ENCODE measurements at places on chromosomes 4 and X. TPM values are rescaled to one million over a fixed set of nuclear protein-coding genes. Genes with fewer than 3 reads are reported as not detected.

GRCh38 chrX:31604629-31605221, 532.9 kb upstream of the FTHL17 start:
- H3K27me3 ChIP-seq: no peaks in the 10 kb centered on the region
- H3K36me3 ChIP-seq: no peaks in the 10 kb centered on the region
- H3K27ac ChIP-seq: no peak overlapping the region
- DNase-seq: no peak
- H3K4me1 ChIP-seq: no peaks in the 10 kb centered on the region
- no peak overlapping the region for H3K4me3 ChIP-seq

GRCh38 chr4:15682242-15683142, 865 bp downstream of the FAM200B start:
- H3K27me3 ChIP-seq: no peaks in the 10 kb centered on the region
- no peak for DNase-seq
- H3K4me1 ChIP-seq: peaks cover 27% of the 10 kb centered on the region
- H3K27ac ChIP-seq: peak overlapping the region; percentile 87
- peak overlapping the region; percentile 68 for H3K4me3 ChIP-seq

DNA sequence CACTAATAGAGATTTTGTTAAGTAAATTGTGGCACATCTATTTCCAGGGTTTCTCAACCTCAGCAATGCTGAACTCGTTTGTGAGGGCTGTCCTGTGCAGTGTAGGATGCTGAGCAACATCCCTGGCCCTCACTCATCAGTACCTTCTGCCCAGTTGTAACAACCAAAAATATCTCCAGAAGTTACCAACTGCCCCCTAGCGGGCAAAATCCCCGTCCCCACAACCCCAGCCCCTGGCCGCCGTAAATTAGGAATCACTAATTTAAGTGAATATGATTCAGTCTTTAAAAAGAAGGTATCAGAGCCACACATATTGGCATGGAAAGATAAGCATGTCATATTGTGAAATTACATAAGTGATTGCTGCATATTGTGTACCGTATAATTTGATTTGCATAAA, 123.4 kb downstream of the ASB9 start:
- H3K27ac ChIP-seq: no peak overlapping the region
- DNase-seq: no peak
- H3K4me1 ChIP-seq: no peaks in the 10 kb centered on the region
- H3K4me3 ChIP-seq: no peak overlapping the region
- no peaks in the 10 kb centered on the region for H3K27me3 ChIP-seq

DNA sequence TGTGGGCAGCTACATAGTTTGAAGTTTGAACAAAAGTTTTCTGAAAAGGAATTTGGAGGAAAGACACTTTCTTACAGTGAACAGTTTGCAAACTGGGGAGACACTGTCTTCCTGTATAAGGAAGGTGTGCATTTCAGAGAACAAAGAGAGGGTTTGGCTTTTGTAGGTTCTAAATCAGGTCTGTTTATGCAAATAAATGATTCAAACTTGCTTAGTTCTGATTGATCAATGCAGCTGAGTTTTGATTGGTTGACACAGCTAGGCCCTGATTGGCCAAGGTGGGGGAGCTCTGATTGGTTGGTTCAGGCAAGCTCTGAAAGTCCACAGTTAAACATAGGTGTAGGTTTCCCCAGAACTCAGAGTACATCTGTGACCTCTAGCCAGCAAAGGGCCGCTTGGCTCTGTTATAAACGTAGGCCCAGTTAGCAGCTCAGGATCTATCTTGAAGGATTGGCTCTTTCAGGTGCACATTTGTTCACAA, 63.0 kb upstream of the ENPP6 start:
- no peak for DNase-seq
- no peak overlapping the region for H3K27ac ChIP-seq
- no peak overlapping the region for H3K4me3 ChIP-seq
- H3K36me3 ChIP-seq: no peaks in the 10 kb centered on the region

GRCh38 chr4:101787701-101788316, 2.7 kb upstream of the BANK1 start:
- no peaks in the 10 kb centered on the region for H3K27me3 ChIP-seq
- no peak for DNase-seq
- no peaks in the 10 kb centered on the region for H3K4me1 ChIP-seq
- H3K27ac ChIP-seq: no peak overlapping the region
- H3K4me3 ChIP-seq: no peak overlapping the region

- no peaks in the 10 kb centered on the region for H3K36me3 ChIP-seq
- H3K27ac ChIP-seq: no peak overlapping the region
- no peak overlapping the region for H3K4me3 ChIP-seq
- no peaks in the 10 kb centered on the region for H3K27me3 ChIP-seq
- no peak for DNase-seq
Measured at GRCh38 chr4:13844740-13845139, 217.2 kb upstream of the BOD1L1 start.

- H3K4me1 ChIP-seq: no peaks in the 10 kb centered on the region
- no peaks in the 10 kb centered on the region for H3K36me3 ChIP-seq
- no peaks in the 10 kb centered on the region for H3K27me3 ChIP-seq
- H3K4me3 ChIP-seq: no peak overlapping the region
Measured at GRCh38 chr4:121514443-121514842, 133.6 kb upstream of the QRFPR start.

GRCh38 chrX:30888526-30889146, 418 bp downstream of the TAB3 start:
- H3K36me3 ChIP-seq: no peaks in the 10 kb centered on the region
- peak overlapping the region; percentile 88 for H3K27ac ChIP-seq
- no peaks in the 10 kb centered on the region for H3K27me3 ChIP-seq
- peak overlapping the region; percentile 77 for H3K4me3 ChIP-seq
- H3K4me1 ChIP-seq: peaks cover 6% of the 10 kb centered on the region
- DNase-seq: peak; percentile 21

GRCh38 chrX:28649541-28649940, 62.3 kb downstream of the IL1RAPL1 start:
- H3K4me3 ChIP-seq: no peak overlapping the region
- no peaks in the 10 kb centered on the region for H3K27me3 ChIP-seq
- no peaks in the 10 kb centered on the region for H3K4me1 ChIP-seq
- no peak overlapping the region for H3K27ac ChIP-seq
- H3K36me3 ChIP-seq: no peaks in the 10 kb centered on the region
- no peak for DNase-seq

- no peak for DNase-seq
- no peak overlapping the region for H3K27ac ChIP-seq
- H3K36me3 ChIP-seq: no peaks in the 10 kb centered on the region
Measured at GRCh38 chr4:141814499-141814898, 178.1 kb downstream of the IL15 start.

GRCh38 chr4:25012655-25013054, 18.1 kb downstream of the LGI2 start:
- no peaks in the 10 kb centered on the region for H3K36me3 ChIP-seq
- no peak for DNase-seq
- H3K4me3 ChIP-seq: no peak overlapping the region

- H3K27me3 ChIP-seq: no peaks in the 10 kb centered on the region
- H3K36me3 ChIP-seq: no peaks in the 10 kb centered on the region
- no peak for DNase-seq
- no peak overlapping the region for H3K27ac ChIP-seq
- H3K4me1 ChIP-seq: no peaks in the 10 kb centered on the region
Measured at GRCh38 chr4:19829101-19829500, 422.6 kb upstream of the SLIT2 start.

DNA sequence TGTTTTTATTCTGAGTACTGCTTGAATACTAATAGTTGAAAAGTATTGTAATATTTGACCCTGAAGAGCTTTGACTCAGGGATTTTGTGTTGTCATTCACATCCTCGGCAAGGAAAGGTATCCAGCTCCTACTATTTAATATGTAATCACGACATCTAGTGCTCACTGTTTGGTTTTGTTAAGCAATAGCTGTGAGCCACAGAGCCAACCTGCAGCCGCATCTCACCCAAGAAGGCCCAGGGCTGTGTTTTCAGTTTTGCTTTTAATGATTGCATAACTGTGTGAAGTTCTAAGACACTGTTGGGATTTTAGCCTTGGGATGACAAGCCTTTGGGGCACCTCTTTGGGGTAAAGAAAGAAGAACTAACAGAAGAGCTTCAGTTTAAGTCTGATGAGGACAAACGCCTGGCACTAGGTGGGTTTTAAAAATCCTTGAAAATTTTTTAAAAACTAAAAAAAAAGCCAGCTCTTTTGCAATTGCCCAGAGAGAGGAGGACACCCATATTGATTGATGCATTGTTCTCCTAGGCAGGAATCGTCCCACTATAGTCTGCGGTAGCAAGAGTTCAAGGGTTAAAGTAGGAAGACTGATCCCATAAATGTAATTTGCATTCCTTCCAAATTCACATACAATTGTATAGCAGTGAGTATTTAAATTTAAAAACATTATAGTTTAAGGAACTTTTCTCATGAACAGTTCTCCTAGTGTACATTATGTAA, 157.8 kb downstream of the RELL1 start:
- peak; percentile 65 for DNase-seq
- no peaks in the 10 kb centered on the region for H3K4me1 ChIP-seq
- H3K27me3 ChIP-seq: no peaks in the 10 kb centered on the region
- no peaks in the 10 kb centered on the region for H3K36me3 ChIP-seq
- no peak overlapping the region for H3K27ac ChIP-seq

DNA sequence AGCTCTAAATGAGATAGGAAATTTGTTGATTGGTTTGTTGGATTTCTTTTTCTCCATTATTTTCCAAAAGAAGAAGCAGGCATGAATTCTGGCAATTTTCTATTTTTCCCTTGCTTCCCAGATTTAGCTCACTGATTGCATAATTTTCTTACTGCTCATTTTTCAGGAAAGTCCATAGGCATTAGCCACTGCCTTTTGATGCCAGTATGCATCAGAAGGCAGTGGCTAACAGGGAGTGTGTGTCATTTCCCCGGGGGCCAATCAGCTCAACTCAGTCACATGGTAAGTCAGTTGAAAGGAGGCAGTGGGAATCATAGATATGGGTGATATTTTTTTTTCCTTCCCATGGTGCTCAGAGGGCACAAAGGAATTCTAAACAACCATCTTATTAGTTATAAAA, 156.7 kb downstream of the TRIML1 start:
- H3K27me3 ChIP-seq: no peaks in the 10 kb centered on the region
- no peak for DNase-seq
- H3K36me3 ChIP-seq: no peaks in the 10 kb centered on the region

- H3K36me3 ChIP-seq: no peaks in the 10 kb centered on the region
- H3K27ac ChIP-seq: no peak overlapping the region
- no peak overlapping the region for H3K4me3 ChIP-seq
Measured at GRCh38 chrX:123171781-123172180, 12.3 kb upstream of the GRIA3 start.

- no peaks in the 10 kb centered on the region for H3K36me3 ChIP-seq
- H3K27me3 ChIP-seq: no peaks in the 10 kb centered on the region
Measured at GRCh38 chr4:17168571-17168970, 270.1 kb upstream of the LDB2 start.

- H3K4me3 ChIP-seq: no peak overlapping the region
- H3K27me3 ChIP-seq: no peaks in the 10 kb centered on the region
- no peak overlapping the region for H3K27ac ChIP-seq
Measured at GRCh38 chr4:3235581-3235980, 13.4 kb upstream of the MSANTD1 start.

DNA sequence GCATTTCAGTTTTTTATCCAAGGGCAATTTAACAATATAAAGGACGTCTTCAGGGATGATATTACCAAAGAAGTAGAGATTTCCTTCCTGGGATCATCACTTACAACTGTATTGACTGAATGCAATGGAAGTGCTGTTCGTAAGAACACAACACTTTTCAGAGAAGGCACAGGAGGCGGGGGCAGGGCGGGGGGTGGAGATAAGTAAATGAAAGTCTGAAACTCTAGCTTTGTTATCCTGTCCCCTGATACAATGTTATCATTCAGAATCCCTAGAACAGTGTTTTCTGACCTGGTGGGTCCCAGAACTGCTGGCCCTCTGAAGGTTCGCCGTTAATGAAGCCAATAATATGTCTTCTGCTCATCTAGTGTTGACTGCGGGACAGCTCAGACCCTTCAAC, 124.6 kb downstream of the NSUN7 start:
- H3K4me3 ChIP-seq: no peak overlapping the region
- DNase-seq: no peak
- no peaks in the 10 kb centered on the region for H3K4me1 ChIP-seq
- no peak overlapping the region for H3K27ac ChIP-seq
- H3K36me3 ChIP-seq: no peaks in the 10 kb centered on the region

DNA sequence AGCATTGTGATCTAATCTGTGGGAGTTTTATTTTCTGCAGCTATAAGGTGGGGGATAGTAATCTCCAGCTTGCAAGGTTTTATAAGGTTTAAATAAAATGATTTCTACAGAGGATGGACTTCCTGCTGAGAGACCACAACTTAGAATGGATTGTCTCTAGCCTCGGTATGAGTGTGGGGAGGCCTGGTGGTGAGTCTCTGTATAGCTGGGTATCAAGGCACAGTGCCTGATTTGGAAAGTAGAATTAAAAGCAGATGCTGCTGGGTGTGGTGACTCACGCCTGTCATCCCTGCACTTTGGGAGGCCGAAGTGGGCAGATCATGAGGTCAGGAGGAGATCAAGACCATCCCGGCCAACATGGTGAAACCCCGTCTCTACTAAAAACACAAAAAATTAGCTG, 162.0 kb upstream of the GATB start:
- H3K27ac ChIP-seq: no peak overlapping the region
- H3K27me3 ChIP-seq: no peaks in the 10 kb centered on the region
- no peak for DNase-seq
- no peaks in the 10 kb centered on the region for H3K36me3 ChIP-seq

DNA sequence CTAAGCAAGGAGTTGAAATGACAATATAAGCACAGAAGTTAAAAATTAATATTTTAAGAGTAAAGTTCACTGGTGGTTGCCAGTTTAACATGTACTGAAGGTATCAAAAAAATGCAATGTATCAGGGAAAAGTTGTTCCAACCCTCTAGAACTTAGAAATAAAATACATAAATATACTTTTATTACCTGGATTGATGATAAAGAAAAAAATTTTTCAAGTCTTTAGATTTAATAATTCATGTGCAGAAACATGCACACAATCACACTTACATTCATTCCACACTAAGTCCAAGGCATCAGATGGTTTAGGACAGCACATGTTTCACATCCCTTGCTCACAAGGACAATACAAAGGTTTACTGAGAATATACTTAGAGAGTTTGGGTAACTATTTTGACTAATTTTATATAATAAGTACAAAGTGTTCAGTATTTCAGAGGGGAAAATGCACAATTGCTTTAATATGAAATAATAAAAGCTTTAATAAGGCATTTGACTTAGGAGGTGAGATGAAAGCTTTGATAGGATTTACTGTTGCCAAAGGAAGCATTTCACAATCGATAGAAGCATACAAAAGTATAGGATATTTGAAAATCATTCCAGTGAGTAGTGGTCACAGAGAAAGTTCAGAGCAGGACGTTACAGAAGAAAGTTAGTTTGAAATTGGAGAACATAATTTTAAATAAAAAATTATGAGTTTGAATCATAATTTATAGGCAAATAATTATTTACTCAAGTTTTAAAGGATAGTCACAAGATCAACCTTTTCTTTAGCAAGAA, 392 bp upstream of the UGT2A3 start:
- no peaks in the 10 kb centered on the region for H3K36me3 ChIP-seq
- no peak overlapping the region for H3K4me3 ChIP-seq
- H3K27ac ChIP-seq: no peak overlapping the region
- H3K27me3 ChIP-seq: no peaks in the 10 kb centered on the region
- no peak for DNase-seq
- H3K4me1 ChIP-seq: no peaks in the 10 kb centered on the region

ABLIM2 gene
- 6.8 TPM for total RNA-seq

HS3ST1 gene
- 9.5 TPM for total RNA-seq

POF1B gene
- total RNA-seq: 1.1 TPM

CYLC1 gene
- total RNA-seq: not detected

OTUD4 gene
- 36.9 TPM for total RNA-seq

TIGD4 gene
- 0.15 TPM for total RNA-seq

RNF212 gene
- total RNA-seq: 5.6 TPM

UGT2B17 gene
- total RNA-seq: not detected

NXF2B gene
- total RNA-seq: not detected
